Stimulated activated CD4-positive, alpha-beta T cell treated with anti-CD3 and anti-CD28 coated beads, Interleukin-15, amount 100 ng/mL, for 1 hour (primary cell): ENCODE measurements at places on chromosomes 3 and 15.

DNA sequence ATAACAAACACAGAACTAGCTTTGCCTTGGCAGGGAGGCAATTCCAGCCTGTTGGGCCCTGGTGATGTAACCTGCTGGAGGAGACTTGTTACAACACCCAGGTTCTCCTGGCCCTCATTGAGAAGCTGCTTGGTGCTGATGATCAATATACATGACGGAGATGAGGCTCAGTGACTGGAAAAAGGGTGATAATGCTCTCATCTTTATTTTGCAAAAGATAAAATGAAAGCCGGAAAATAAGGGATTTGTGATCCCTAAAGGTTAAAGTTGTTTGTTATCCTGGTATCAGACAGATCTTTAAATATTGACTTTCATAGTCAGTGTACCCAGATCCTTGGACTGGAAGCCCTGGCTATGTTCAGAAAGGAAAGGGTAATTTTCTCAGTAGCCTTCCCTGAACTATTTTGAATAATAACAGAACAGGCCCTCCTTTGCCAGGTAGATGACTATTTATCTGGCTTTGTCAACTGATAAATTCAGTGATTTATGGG lies 118.9 kb upstream of the MEIS2 start:
- no peak for DNase-seq

DNA sequence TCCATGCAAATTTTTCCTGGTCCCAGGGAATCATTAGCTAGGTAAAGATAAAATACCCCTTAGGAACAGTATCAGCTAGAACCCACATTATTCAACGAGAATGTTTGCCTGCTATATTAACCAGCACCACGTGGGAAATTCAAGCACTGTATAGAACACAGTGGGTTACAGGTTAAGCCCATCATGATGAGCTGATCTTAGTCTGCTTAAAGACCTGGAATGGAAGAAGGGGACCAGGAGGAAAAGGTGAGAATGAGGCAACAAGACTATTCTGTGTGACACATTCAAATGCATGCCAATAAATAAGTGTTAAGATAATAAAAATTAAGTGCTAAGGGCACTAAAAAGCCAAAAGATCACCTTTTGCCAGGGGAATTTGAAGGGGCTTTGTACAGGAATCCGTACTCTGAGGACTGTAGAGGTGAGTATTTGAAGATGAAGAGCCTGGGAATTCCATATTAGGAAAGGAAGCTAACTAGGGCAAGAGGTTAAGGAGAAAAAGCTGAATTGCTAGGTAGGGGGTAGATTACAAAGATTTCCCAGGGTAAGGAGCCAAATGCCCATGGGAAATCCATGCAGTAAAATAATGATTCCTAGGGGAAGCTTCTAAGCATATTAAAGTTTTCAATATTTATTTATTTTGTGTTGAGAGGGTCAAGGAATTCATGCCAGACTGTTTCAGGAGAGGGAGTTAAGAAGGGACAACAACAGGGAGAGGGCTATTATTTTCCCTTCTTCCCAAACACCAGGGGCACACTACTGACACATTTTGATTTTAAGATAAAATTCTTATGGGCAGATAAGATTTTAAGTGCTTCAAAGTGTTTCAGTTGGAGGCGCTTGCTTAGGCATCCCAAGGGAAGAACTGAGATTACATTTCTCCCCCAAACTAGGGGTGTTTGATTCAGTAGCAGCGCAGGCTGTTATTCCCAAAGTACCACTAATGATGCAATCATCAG lies 2.3 kb upstream of the MED12L start:
- no peak for DNase-seq

DNA sequence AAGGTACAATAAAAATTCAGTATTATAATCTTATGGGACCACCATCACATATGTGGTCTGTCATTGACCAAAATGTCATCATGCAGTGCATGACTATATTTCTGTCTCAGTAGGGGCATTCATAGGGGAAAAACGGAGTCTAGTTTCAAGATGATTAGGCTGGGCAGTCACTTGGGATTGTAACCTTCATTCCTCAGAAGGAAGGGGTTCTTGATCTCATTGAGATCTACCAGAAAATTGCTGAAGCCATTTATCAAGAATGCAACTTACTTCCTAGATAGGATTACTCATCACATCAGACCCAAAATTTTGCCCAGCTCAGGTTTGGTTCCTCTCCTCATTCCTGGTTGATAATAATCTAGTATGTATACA lies 37.3 kb downstream of the BTD start:
- no peak for DNase-seq

GRCh38 chr15:47961401-47962090 lies 159.2 kb upstream of the SLC24A5 start:
- DNase-seq: no peak

- no peak for DNase-seq
These were observed 473.7 kb downstream of the LPP start for GRCh38 chr3:188627652-188628051.
